ENCODE measurements at places on chromosomes 5 and 9. TPM values are rescaled to one million over a fixed set of nuclear protein-coding genes. Genes with fewer than 3 reads are reported as not detected.

GSN gene
- total RNA-seq: 97.9 TPM

IL9 gene
- total RNA-seq: not detected

SLCO4C1 gene
- 0.02 TPM for total RNA-seq

TNC gene
- 0.58 TPM for total RNA-seq

VPS13A gene
- 10.1 TPM for total RNA-seq

ANKRD18A gene
- 13.7 TPM for total RNA-seq

GFRA3 gene
- total RNA-seq: 0.05 TPM

STK32A gene
- 0.30 TPM for total RNA-seq

Measured in A549 treated with dexamethasone at 1 μM for 4 hours (cell line).